ENCODE measurements at places on chromosomes 6 and 20.

DNA sequence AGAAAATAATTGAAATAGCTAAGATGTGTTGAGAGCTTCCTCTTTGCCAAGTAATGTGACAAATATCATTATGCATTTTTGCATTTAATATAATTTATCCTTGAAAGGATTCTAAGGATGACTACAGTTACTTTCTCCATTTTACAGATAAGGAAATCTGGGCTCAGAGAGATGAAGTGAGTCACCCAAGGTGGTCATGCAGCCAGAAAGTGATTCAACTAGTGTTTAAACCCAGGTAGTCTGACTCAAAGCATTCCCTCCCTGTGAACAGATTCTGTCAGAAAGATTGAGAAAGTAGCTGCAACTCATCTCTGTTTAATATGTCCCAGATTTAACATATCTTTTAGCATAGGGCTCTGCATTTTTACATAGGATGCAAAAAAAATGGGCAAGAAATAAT, 28.1 kb downstream of the NRSN1 start:
- DNase-seq, result no peak

GRCh38 chr20:48169650-48170225, 384.5 kb upstream of the SULF2 start:
- no peak for DNase-seq

- no peak for DNase-seq
Measured at GRCh38 chr6:135053406-135053805, 1.2 kb downstream of the HBS1L start.

GRCh38 chr20:41649489-41649888, 31.3 kb upstream of the CHD6 start:
- DNase-seq, result peak; percentile 64

- no peak for DNase-seq
Measured at GRCh38 chr20:4985658-4986057, 15.7 kb downstream of the SLC23A2 start.

DNA sequence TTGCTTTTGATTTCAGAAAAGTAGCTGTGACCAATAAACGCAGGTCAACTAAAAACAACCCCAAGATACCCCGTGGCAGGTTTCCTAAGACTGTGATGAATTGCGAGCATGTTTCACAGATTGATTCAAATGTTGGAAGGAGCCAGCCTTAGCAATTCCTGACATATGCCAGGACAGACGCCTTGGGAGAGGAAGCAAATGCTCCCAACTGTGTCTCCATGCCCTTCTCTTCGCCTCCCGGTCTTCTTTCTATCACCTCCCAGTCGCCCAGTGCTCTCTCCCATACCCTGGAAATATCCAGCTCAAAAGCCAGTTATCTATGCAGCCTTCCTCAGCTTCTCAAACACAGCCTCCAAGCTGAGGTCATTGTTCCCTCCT, 32.0 kb downstream of the KIAA0319 start:
- DNase-seq, result no peak

DNA sequence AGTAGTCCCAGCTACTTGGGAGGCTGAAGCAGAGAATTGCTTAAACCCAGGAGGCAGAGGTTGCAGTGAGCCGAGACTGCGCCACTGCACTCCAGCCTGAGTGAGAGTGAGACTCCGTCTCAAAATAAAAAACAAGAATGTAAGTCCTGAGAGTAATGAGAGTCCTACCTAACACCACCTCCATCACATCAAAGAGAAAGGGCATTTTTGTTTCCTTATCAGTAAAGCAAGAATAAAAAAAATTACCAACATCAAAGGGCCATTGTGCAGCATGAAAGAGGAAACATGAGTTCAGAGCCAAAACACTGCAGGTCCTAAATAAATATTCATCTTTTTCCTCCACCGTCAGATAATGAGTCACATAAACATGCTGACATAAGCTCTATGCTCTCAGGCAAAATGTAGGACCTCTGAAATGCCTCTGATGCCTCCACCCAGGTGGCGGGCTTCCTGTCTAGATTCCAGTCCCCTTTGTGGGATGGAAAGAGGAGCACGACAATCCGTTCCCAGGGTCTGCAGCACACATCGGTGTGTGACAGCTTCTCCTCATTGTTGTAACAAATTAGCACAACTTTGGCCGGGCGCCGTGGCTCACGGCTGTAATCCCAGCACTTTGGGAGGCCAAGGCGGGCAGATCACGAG, 7.2 kb downstream of the ATP9A start:
- DNase-seq, result no peak

DNA sequence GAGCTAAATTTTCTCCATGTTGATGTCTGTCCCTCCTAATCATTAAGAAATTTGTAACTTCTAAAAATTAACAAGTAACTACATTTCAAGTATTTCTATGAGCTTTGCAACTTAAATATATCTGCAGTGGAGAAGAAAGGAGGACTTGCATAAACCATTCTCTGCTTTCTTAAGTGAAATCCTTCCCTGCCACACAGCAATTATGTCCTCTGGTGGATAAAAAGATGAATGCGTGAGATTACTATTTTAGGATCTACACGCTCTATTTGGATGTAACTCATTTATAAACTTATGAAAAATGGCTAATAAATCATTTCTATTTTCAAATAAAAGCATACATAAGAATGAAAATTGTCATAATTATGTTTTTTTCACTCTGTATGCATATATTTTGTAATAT, 338.0 kb upstream of the PTCHD4 start:
- no peak for DNase-seq

GRCh38 chr6:26594730-26595632, 1.8 kb upstream of the ABT1 start:
- DNase-seq, result no peak

DNA sequence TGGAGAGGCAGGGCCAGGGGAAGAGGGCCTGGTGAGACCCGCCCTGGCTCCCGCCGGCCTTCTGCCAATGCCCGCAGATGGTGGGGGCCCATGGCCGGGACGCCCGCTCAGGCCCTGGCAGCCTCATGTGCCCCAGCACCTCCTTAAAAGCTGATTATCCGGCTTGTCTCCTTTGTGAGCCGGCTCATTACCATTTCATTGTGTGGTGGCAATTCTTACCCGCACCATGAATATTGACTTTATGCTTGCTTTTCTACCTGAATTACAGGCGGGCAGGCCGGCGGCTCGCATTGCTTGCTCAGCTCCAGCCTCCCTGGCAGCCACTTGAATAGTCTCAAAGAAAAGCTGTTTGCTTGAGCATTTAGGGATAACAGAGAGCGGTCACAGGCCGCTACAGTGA, 120.0 kb upstream of the JAG1 start:
- DNase-seq, result peak; percentile 85

- DNase-seq, result no peak
Measured at GRCh38 chr6:11374036-11375010, 141.9 kb upstream of the NEDD9 start.

- DNase-seq, result no peak
Measured at GRCh38 chr6:107956586-107957307, 1.3 kb downstream of the SEC63 start.

DNA sequence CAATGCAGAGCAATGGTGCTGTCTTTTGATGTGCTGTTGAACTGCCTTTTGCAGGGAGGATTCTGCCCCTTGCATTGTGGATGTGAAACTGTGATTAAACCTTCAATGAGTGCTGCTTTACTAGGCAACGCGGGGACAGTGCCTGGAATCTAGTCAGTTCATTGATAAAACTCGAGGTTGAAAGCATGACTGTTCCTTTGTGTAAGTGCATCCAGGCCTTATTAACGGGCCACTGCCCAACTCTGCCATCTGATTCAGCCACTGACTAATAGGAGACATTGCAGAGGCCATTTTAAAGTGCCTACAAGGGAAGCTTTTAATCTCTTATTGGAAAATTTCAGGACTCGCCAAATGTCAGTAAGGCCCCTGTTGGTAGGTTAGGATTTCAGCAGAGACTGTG, 49.3 kb downstream of the SLC35F1 start:
- no peak for DNase-seq

GRCh38 chr6:44841829-44842228, 454.3 kb downstream of the CDC5L start:
- no peak for DNase-seq

DNA sequence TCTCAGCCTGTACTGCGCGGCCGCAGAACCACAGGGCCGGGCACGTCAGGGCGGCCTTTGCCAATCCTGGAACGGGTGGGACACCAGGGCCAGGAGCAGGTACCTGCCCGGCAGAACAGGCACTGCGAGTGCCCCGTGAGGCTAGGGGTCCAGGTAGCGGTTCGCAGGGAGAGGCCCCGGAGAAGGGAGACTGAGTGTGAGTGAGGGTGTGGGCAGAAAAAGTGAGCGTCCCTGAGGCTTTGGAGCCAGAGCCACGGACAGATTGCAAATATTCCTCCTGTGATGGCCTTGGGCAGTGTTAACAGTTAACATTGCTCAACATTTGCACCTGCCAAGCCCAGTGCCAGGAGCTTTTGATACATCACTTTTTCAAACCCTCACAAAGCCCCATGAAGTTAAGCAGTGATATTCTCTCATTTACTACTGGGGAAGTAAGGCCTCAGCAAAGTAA, 491 bp downstream of the GNMT start:
- DNase-seq, result no peak

- no peak for DNase-seq
Measured at GRCh38 chr6:37602346-37602745, 95.3 kb downstream of the MDGA1 start.

GRCh38 chr20:2507464-2507863, 1.3 kb downstream of the ZNF343 start:
- no peak for DNase-seq

- DNase-seq, result no peak
Measured at GRCh38 chr20:40838509-40838908, 149.5 kb upstream of the MAFB start.

DNA sequence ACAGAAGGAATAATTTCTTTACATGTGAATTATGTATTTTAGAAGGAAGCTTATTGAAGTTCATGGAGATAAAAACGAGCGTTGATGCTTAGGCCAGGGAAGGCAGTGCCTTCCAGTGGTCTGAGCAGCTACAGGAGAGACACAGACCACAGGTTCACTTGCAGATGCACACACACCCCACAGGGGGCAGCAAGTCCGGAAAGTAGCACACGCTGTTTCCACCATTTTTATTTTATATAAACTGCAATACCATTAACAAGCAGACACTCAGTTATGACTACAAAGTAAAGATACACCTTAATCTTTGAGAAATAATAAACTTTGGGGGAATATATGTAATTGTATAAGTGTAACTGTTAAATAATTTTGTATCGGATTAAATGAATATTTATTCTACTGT, 13.5 kb upstream of the DACT2 start:
- no peak for DNase-seq
